Hepatocyte (in vitro differentiated cells): ENCODE measurements at places on chromosomes 3 and 15. TPM values are rescaled to one million over a fixed set of nuclear protein-coding genes. Genes with fewer than 3 reads are reported as not detected.

- no peaks in the 10 kb centered on the region for H3K36me3 ChIP-seq
- H3K4me3 ChIP-seq: no peak overlapping the region
- DNase-seq: no peak
- H3K27me3 ChIP-seq: no peaks in the 10 kb centered on the region
- no peak overlapping the region for H3K27ac ChIP-seq
- H3K4me1 ChIP-seq: no peaks in the 10 kb centered on the region
These were observed 111.4 kb upstream of the CHL1 start for GRCh38 chr3:85180-85579.

Gene POPDC2
- polyA plus RNA-seq: 1.2 and 1.6 TPM in 2 replicates

Gene PLSCR5
- polyA plus RNA-seq: 2.1 and 3.0 TPM in 2 replicates

Gene TLR9
- polyA plus RNA-seq: not detected in 2 replicates

Gene SLC28A2
- polyA plus RNA-seq: 0.29 and 1.5 TPM in 2 replicates

- H3K4me1 ChIP-seq: no peaks in the 10 kb centered on the region
- H3K27ac ChIP-seq: no peak overlapping the region
- peaks cover 46% of the 10 kb centered on the region for H3K27me3 ChIP-seq
- no peak for DNase-seq
- H3K36me3 ChIP-seq: no peaks in the 10 kb centered on the region
These were observed 266.6 kb downstream of the CGGBP1 start for GRCh38 chr3:87792198-87792533.

GRCh38 chr15:77019521-77020331 lies 24.8 kb downstream of the PSTPIP1 start:
- no peaks in the 10 kb centered on the region for H3K4me1 ChIP-seq
- no peak for DNase-seq
- no peak overlapping the region for H3K4me3 ChIP-seq

DNA sequence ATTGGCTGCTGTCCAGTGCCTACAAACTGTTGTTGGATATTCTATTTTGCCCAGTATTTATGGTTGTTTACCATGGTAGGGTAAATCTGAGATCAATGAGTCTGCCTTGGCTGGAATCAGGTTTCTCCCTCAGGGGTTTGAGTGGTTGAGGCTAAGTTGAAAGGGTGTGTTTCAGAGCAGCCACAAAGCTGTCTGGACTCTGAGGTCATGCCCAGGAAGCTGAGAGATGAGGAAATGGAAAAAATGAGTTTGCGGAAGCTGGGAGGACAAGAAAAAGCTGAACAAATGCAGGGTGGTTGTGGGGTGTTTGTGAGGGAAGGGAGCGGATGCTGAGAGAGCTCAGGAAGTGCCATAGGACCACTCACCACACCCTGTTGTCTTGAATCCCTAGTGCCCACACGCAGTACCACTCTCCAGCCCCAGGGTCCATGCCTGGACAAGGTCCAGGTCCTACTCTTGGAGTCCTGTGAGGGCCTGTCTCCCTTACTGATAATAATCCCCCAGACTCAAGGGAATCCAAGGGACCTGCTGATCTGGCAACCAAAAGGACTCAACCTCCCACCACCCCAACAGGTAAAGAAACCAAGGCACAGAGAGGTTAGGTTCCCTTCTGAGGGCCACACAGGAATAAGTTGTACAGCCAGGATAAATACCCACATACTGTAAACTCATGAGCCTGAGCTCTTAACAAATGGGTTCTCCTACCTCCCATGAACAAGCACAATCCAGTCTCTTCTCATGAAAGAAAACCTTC lies 81.6 kb downstream of the PPCDC start:
- peak overlapping the region; percentile 75 for H3K27ac ChIP-seq
- H3K36me3 ChIP-seq: no peaks in the 10 kb centered on the region
- H3K4me3 ChIP-seq: no peak overlapping the region
- peaks cover 15% of the 10 kb centered on the region for H3K4me1 ChIP-seq
- peak; percentile 80 for DNase-seq

GRCh38 chr15:90362936-90363212 lies 10.8 kb downstream of the ZNF774 start:
- peak; percentile 48 for DNase-seq
- no peak overlapping the region for H3K4me3 ChIP-seq
- H3K27me3 ChIP-seq: no peaks in the 10 kb centered on the region
- no peak overlapping the region for H3K27ac ChIP-seq
- no peaks in the 10 kb centered on the region for H3K36me3 ChIP-seq
- H3K4me1 ChIP-seq: peaks cover 4% of the 10 kb centered on the region

DNA sequence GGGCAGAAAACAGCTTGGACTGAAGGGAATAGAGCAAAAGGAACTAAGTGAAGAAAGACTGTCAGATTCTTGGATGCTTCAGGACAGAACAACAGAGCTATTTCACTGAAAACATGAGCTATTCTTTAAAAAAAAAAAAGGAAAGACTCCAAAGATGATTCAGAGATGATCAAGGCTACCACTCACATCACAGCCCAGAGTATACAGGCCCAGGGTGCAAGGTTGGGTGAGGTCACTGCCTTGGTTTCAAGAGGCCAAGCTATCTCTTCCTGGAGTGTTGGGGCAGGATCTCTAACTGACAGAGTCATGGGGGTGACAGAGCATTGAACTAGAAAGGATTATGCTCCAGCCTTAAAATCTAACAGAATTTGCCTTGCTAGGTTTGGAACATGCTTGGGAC lies 118.1 kb downstream of the AGBL1 start:
- no peak overlapping the region for H3K27ac ChIP-seq
- H3K4me3 ChIP-seq: no peak overlapping the region
- no peaks in the 10 kb centered on the region for H3K4me1 ChIP-seq
- no peaks in the 10 kb centered on the region for H3K36me3 ChIP-seq

DNA sequence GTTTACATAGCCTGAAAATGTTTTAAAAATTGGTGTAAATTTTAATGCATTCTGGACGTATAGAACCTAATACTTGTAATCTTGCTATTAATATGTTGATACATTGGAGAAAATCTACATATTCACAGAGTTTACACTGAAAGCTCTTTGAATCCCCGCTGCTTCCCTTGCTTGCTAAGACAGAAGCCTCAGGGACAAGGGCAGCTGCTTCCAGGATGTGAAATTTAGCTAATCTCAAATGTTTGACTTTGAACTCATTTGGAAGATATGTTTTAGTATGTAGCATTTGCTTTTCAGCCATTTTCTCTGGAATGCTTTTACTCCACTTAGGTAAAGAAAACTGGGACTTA lies 172.0 kb downstream of the RBMS3 start:
- H3K27ac ChIP-seq: peak overlapping the region; percentile 30
- H3K4me3 ChIP-seq: no peak overlapping the region

Gene MESP1
- polyA plus RNA-seq: 1.0 and 2.7 TPM in 2 replicates

- no peaks in the 10 kb centered on the region for H3K27me3 ChIP-seq
- no peaks in the 10 kb centered on the region for H3K36me3 ChIP-seq
- H3K4me3 ChIP-seq: no peak overlapping the region
- peaks cover 10% of the 10 kb centered on the region for H3K4me1 ChIP-seq
- peak overlapping the region; percentile 84 for H3K27ac ChIP-seq
These were observed 88.8 kb upstream of the TBL1XR1 start for GRCh38 chr3:177286034-177286433.

DNA sequence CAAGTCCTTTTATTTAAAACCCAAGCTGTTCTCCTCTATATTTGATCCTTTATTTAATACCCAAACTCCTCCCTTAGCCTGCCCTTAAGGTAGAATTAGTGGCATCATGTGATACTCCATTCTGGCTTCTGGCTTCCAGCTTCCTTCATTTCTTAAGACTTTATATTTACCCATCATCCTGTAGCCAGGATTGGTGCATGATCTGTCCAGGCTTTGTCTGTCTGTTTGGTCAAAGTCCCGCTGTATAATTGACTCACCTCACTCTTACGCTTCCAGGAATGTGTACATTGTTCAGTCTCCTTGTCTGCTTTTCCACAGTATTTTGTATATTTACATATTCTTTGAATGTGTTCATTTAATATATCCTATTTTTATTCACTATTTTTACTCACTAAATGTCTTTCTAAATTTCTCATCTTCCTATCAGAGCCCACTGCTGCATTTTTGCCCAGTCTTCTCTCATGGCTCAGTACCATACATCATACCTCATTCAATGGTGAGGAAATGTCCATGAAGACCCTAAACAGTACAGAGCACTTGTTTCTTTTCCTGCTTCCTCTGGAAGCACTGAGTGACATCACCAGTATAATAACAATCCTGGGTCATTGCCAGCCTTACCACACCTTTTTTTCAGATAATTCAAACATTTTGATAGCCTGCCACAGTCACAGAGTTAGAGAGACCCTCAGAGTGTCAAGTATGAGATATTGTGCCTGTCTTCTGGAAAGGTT lies 31.5 kb downstream of the TMEM108 start:
- peak; percentile 54 for DNase-seq
- peaks cover 16% of the 10 kb centered on the region for H3K4me1 ChIP-seq
- H3K27me3 ChIP-seq: no peaks in the 10 kb centered on the region
- no peak overlapping the region for H3K4me3 ChIP-seq
- H3K36me3 ChIP-seq: no peaks in the 10 kb centered on the region

DNA sequence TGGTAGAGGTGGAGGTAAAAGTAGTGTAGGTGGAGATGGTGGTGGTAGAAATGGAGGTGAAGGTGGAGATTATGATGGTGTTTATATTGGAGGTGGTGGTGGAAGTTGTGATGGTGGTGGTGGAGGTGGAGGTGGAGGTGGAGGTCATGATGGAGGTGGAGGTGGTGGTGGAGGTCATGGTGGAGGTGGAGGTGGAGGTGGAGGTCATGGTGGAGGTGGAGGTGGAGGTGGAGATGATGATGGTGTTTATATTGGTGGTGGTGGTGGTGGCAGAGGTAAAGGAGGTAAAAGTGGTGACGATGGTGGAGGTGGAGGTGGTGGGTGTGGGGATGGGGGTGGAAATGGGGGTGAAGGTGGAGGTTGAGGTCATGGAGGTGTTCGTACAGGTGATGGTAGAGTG lies 107.8 kb downstream of the ASB7 start:
- H3K27me3 ChIP-seq: no peaks in the 10 kb centered on the region
- no peaks in the 10 kb centered on the region for H3K36me3 ChIP-seq
- no peak overlapping the region for H3K4me3 ChIP-seq
- peaks cover 15% of the 10 kb centered on the region for H3K4me1 ChIP-seq
- no peak for DNase-seq

- no peaks in the 10 kb centered on the region for H3K36me3 ChIP-seq
- H3K4me3 ChIP-seq: no peak overlapping the region
- no peaks in the 10 kb centered on the region for H3K4me1 ChIP-seq
- no peak overlapping the region for H3K27ac ChIP-seq
- no peak for DNase-seq
- H3K27me3 ChIP-seq: no peaks in the 10 kb centered on the region
These were observed 130.2 kb downstream of the CDIN1 start for GRCh38 chr15:36709653-36710052.

- no peak overlapping the region for H3K4me3 ChIP-seq
- peaks cover 6% of the 10 kb centered on the region for H3K4me1 ChIP-seq
- H3K27ac ChIP-seq: no peak overlapping the region
These were observed 194.5 kb downstream of the PLCH1 start for GRCh38 chr3:155550391-155550790.

- peak overlapping the region; percentile 16 for H3K27ac ChIP-seq
- peaks cover 3% of the 10 kb centered on the region for H3K4me1 ChIP-seq
- H3K4me3 ChIP-seq: no peak overlapping the region
- H3K27me3 ChIP-seq: no peaks in the 10 kb centered on the region
These were observed 224.5 kb downstream of the TIGIT start for GRCh38 chr3:114518206-114518808.

GRCh38 chr3:52055537-52056351 lies 627 bp downstream of the DUSP7 start:
- no peaks in the 10 kb centered on the region for H3K27me3 ChIP-seq
- no peaks in the 10 kb centered on the region for H3K36me3 ChIP-seq
- peak overlapping the region; percentile 75 for H3K27ac ChIP-seq
- H3K4me3 ChIP-seq: peak overlapping the region; percentile 75
- DNase-seq: peak; percentile 82
- H3K4me1 ChIP-seq: peaks cover 19% of the 10 kb centered on the region

GRCh38 chr15:69031013-69032001 lies 16.8 kb downstream of the NOX5 start:
- no peaks in the 10 kb centered on the region for H3K4me1 ChIP-seq
- H3K27me3 ChIP-seq: no peaks in the 10 kb centered on the region
- peak; percentile 76 for DNase-seq
- no peaks in the 10 kb centered on the region for H3K36me3 ChIP-seq
- H3K4me3 ChIP-seq: no peak overlapping the region

Gene CTXND1
- 1.4 and 1.8 TPM in 2 replicates for polyA plus RNA-seq

DNA sequence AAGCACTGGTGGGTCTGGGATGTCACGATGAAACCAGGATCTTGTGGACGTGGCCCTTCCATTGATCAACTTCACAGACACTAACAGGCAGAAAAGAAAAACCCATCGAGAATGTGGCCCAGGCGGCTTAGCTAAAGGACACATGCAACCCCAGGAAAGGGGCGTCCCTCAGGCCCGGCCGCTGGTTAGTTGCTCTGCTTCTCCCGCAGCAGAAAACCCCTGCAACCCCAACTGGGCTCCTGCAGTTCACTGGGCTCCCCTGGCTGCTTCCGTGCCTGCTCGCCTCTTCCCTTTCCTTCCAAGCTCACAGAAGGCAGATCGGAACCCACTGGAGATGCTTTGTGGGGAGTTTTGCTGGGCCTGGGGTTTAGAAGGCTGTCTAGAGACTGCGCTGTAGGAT lies 1.1 kb downstream of the GASK1A start:
- H3K36me3 ChIP-seq: no peaks in the 10 kb centered on the region
- peaks cover 43% of the 10 kb centered on the region for H3K27me3 ChIP-seq
- peak overlapping the region; percentile 57 for H3K4me3 ChIP-seq
- H3K27ac ChIP-seq: no peak overlapping the region
- DNase-seq: no peak

Gene PPM1L
- polyA plus RNA-seq: 4.0 and 5.1 TPM in 2 replicates

DNA sequence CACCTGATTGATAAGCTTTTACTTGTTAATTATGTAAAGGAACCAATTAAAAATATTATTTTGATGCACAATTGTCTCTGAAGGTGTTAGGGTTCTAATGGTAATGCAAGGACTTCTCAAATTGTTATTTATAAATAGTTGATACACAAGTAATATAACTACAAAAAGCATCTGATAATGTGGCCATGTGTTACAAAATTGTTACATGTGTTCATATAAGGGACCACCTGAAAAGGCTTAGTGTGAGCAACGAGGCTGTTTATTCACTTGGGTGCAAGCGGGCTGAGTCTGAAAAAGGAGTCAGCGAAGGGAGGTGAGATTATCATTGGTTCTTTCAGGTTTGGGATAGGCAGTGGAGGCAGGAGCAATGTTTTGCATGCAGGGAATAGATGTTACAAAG lies 421.9 kb upstream of the CADM2 start:
- no peaks in the 10 kb centered on the region for H3K27me3 ChIP-seq
- H3K4me3 ChIP-seq: no peak overlapping the region
- no peak for DNase-seq
- H3K27ac ChIP-seq: no peak overlapping the region
- no peaks in the 10 kb centered on the region for H3K4me1 ChIP-seq

GRCh38 chr15:60961541-60962485 lies 267.3 kb downstream of the RORA start:
- no peaks in the 10 kb centered on the region for H3K27me3 ChIP-seq
- H3K27ac ChIP-seq: no peak overlapping the region
- no peaks in the 10 kb centered on the region for H3K4me1 ChIP-seq
- H3K4me3 ChIP-seq: no peak overlapping the region
